ENCODE measurements at places on chromosomes 12 and 14.
A peak's percentile ranks its signal among the peaks of the same experiment; 100 is the strongest.

DNA sequence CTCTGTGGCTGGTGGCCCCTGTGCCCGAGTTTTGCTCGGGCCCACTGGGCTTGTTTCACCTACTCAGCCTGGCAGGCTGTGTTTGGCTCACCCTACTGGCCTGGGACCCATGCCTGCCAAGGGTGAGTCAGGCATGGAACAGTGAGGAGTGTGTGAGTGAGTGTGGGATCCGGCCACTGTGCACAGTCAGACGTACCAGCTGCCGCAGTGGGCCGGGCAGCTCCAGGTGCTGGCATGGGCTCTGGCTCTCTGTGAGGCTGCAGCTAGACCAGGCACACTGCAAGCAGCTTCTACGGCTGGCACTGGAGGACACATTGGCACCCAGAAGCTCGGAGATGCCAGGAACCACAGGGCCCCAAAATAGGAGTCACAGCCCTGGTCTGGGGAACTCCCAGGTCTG is 40.6 kb downstream of the HSD17B6 start:
- DNase-seq, result no peak

DNA sequence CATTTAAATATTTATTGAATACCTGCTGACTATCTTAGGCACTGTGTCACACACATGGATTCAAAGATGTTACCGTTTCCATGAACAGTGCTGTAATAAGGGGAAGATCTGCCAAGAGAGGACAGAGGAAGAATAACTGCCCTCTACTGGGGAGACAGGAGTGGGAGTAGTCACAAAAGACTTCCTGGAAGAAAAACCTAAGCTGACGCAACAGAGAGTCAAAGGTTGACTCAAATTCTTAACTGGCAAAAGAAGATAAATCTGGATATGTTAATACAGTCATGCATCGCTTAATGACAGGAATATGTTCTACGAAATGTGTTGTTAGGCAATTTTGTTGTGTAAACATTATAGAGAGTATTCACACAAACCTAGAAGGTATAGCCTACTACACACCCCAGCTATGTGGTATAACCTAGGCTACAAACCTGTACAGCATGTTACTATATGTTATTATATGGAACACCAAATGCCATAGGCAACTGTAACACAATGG is 51.5 kb downstream of the DCAF5 start:
- no peak for DNase-seq

DNA sequence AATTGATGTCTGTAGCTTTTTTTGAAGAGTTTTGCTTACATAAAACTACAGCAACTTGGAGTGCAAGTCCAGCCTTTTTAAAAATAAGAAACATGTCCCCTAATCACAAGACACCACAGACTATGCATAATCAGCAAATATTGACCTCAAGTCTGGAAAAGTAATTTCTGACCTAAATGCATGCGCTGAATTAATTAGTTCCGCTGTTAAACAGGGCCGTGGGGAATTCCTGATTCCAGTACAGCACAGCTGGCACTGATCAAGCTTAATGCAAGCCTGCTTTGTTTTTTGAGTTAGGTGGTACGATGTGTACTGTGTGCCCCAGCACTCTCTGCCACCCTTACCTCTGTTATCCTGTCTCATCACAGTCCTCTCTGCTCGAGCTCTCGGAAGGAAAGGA is 9.2 kb downstream of the MLH3 start:
- DNase-seq, result no peak

- no peak for DNase-seq
Observed at GRCh38 chr12:91877022-91877421, 268.6 kb downstream of the BTG1 start.

- DNase-seq, result peak; percentile 76
Observed at GRCh38 chr14:75306927-75307699, 28.5 kb downstream of the FOS start.

- no peak for DNase-seq
Observed at GRCh38 chr14:60085085-60085484, 6.6 kb upstream of the PCNX4 start.

- no peak for DNase-seq
Observed at GRCh38 chr12:1707051-1707450, 16.2 kb downstream of the ADIPOR2 start.

- no peak for DNase-seq
Observed at GRCh38 chr12:47312808-47313426, 233.2 kb upstream of the AMIGO2 start.
